ENCODE measurements at places on chromosomes 2 and 18.

- DNase-seq, result no peak
Observed at GRCh38 chr2:44086629-44087028, 82.0 kb upstream of the PPM1B start.

DNA sequence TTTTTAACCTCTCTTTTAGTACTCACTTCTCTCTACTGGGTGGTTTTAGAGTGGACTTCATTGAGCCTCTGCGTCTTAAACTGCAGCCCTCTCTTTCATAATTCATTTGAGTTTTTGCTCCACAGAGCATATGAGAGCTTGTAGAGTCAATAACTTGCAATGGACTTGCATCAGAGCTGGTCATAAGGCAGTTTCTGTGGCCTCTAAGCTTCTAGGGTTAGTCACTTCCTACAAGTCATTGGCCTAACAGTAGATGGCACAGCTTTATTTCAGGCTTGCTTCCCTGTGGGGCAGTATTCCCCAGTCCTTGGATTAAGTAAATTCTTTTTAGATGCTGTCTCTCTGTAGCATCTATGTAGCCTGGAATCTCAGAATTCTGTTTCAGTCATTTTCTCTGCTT lies 1435.7 kb downstream of the LRP1B start:
- DNase-seq, result no peak

- DNase-seq, result no peak
Observed at GRCh38 chr18:69537183-69537582, 136.5 kb downstream of the DOK6 start.

DNA sequence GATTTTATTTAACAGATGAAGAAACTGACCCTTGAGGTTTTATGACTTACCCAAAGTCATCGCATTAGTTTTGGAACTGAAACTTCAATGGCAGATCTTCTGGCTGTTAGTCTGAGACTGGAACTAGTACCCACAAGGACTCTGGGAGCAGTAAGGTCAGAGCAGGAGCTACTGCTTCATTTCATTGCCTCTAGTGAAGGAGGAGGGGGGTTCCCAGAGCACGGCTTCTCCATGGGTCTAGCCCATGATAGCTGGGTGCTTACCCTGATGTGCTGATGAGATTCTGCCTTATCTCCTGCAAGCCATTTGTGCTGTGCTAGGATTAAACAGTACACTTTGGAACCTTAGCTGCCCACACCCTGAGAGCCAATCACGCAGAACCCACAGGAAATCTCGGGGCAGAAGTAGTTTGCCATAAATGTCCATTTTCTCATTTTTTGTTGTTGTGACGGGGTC lies 5.4 kb upstream of the RNASEH1 start:
- no peak for DNase-seq

- no peak for DNase-seq
Observed at GRCh38 chr2:85230679-85231467, 96.9 kb downstream of the TGOLN2 start.

Measured in stimulated activated CD4-positive, alpha-beta T cell treated with anti-CD3 and anti-CD28 coated beads, Interleukin-15, amount 100 ng/mL, for 1 hour (primary cell).